ENCODE measurements at places on chromosomes 2 and 18.
A peak's percentile ranks its signal among the peaks of the same experiment; 100 is the strongest.

GRCh38 chr18:24086082-24086481 is 52.8 kb upstream of the CABYR start:
- DNase-seq, result no peak

- no peak for DNase-seq
Observed at GRCh38 chr2:214361116-214361515, 49.7 kb upstream of the VWC2L start.

GRCh38 chr2:197516393-197516761 is 511 bp downstream of the MOB4 start:
- DNase-seq, result no peak

- no peak for DNase-seq
Observed at GRCh38 chr18:65938592-65939372, 188.0 kb downstream of the CDH7 start.

- DNase-seq, result no peak
Observed at GRCh38 chr18:9325716-9326115, 8.9 kb upstream of the TWSG1 start.

- DNase-seq, result no peak
Observed at GRCh38 chr2:670637-671036, 6.6 kb downstream of the TMEM18 start.

GRCh38 chr2:119352357-119352756 is 14.3 kb downstream of the C2orf76 start:
- DNase-seq, result no peak

DNA sequence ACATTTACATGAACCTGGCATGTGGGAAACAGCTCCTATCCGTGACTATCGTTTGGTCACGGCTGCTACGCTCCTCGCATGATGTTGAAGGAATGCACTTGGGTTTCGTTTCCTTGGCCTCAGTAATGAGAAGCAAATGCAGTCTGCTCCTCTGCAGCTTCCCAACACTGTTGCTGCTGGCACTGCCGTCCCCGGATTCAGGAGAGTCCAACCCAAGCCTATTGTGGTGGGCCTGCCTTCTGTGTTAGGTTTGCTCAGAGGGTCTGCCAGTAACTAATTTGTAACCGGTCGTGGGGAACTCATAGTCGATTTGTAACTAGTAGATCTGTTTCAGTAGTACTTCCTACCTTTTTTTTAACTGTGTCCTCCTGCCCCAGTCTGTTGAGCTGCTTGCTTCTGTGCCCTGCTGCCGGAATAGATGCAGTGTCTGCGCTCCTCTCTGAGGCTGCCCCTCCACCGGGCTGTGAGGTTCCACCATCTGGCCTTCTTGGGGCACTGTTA is 58.4 kb downstream of the WDSUB1 start:
- no peak for DNase-seq

GRCh38 chr2:1306014-1306686 is 107.1 kb upstream of the TPO start:
- no peak for DNase-seq

DNA sequence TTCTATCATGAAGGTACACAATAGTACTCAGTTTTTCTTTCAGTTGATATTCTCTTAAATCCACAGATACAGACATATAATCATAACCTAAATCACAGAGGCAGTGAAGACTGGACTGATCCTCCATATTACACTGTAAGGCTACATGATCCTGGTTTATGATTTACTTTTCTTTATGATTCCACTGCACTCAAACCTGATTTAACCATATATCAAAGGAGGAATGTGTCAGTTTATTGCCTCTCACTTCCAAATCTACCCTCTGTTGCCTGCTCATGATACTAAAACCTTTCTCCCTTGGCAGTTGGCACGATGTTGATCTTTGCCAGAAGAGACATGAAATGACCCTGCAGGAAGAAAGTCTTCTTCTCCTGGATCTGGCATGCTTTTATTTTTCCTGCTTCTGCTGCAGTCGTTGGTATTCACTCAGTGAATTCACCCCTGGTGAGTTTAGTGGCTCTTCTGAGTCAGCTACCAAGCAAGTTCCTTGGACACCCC is 426.4 kb downstream of the MBD2 start:
- DNase-seq, result no peak

DNA sequence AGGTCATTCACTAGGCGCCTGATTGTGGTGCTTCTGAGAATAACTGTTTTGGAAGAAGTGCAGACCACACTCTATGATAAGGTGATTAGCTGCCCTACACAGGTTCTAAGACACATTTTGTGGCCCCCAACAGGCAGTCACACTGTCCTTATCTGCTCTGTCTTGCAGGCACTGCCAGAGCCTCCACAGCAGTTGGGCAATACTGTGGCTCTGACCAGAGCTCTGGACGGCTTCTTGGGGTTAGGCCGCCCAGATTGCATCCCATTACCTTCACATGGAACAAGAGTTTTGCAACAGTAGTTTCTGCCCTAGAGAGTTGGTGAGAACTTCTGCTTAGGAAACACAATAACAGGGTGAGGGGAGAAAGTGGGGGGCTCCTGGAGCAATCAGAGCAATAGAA is 22.7 kb downstream of the RUFY4 start:
- no peak for DNase-seq

- no peak for DNase-seq
Observed at GRCh38 chr2:7972670-7973069, 709.2 kb upstream of the ID2 start.

DNA sequence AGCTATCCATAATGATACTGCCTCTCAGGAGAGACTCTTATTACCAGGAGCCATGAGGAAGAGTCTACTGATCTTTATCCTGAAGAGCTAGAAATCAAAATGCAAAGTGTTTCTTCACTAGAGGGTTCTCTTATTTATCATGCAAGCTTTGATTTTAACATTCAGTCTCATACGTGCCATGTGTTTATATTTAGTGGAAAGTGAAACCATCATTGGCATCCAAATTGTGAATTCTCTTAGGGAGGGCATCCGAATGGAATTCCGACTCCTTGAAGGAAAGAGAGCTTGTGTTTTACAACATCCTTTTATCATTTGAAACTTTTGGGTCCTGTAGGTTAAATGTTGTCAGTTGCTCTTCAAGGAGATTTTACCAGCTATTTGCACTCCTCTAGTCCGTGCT is 170.4 kb upstream of the SESTD1 start:
- no peak for DNase-seq

GRCh38 chr18:22932885-22933205 is 283 bp upstream of the RBBP8 start:
- no peak for DNase-seq

DNA sequence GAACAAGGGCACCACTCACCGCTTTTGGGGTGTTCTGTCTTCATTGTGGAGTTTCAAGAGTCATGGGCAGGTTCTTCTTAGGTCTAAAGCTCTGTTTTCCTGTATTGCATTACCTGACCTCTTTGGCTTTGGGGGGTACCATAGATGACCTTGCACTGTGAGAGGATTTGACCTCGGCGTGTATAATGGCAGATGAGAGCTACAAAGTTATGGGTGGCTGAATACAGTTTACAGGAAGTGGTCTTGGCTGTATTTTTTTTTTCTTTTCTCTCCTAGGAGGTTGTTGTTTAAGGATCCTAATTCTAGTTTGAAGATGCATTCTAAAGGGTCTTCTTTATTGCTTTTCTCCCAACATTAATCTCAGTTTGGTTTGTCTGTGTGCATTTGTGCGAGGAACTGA is 11.5 kb downstream of the GAL3ST2 start:
- no peak for DNase-seq

GRCh38 chr2:101690547-101691152 is 6.9 kb upstream of the MAP4K4 start:
- DNase-seq, result no peak

- no peak for DNase-seq
Observed at GRCh38 chr2:181366675-181367175, 90.5 kb upstream of the ITGA4 start.

DNA sequence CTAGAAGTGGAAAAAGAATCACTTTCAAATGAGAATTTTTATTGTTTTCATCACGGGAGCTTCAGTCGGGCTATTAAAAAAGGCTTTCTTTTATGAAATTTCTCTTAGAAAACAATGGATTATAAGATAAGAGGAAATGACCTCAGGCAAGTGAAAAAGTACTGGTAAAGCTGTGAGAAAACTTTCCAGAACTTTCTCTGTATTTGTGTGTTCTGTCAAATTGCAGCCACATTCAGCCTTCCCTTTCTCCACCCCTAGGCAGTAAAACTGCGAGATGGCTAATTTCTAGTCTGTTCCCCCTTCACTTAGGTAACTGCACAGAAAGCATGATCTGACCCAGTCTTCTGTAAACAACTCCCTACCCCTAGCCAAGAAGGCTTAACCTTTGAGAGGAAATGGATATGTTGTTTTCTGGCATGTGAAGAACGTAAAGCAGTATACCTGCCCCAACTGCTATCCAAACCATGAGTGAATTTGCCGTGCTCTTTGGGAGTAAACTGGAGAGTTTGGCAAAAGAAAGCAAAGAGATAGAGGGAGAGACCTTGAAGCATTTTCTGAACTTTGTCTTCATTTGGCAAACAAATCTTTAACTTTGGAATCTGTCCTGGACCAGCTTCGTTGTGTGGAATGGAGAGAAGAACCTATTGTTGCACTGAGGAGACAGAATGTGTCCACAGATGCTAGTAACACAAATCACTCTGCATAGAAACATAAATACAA is 105.4 kb downstream of the ETAA1 start:
- DNase-seq, result no peak

- no peak for DNase-seq
Observed at GRCh38 chr2:165876712-165877111, 76.9 kb downstream of the TTC21B start.

DNA sequence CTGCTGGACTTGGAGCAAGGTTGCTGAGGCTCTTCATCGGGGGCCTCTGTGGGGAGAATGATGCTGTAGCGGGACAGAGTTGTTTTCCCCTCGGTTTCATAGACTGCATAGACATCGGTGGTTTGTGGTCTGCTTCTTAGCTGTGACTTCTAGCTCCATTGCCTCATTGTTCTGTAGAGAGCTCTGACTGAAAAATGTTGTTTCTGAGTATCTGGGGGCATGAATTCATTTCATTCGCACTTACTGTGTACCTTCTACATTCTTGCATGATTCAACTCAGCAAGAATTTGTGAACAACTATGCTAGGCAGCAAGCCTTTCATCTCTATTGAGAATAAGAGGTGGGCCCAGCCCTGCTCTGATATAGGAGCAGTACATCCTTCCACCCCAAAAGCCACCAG is 406.8 kb downstream of the NBAS start:
- no peak for DNase-seq

DNA sequence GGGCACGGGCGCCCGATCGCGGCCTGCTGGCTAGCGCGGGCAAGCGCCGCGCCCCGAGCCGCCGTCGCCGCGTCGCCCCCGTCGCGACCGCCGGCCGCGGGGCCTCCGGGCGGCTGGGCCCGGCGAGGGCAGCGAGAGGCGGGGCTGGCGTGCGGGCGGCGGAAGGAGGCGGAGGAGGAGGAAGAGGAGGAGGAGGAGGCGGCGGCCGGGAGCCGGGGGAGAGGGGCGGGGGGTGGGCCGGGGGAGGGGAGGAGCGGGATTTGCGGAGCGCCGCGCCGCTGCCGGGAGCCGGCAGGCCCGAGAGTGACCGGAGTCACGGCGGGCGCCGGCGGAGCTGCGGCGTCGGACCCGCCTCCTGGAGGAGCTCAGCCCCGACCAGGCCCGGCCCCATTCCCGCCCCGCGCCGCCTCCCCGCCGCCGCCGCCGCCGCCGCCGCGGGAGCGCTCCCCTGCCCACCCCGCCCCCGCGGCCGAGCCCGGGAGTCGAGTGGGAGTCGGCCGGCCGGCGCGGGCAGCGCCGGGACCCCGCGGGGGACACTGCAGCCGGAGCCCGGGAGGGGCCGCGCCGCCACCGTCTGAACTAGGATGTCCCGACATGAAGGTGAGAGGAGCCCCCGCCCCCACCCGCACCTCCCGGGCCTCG is at the start of gene KCMF1:
TSS of gene KCMF1 (plus strand) at position 294 of the 642 bp plus-strand sequence. CDS start at position 585, 291 bp downstream.
- DNase-seq, result peak; percentile 55

- DNase-seq, result no peak
Observed at GRCh38 chr2:53347269-53347668, 420.3 kb upstream of the CHAC2 start.

GRCh38 chr2:113777371-113777770 is 20.9 kb upstream of the SLC35F5 start:
- no peak for DNase-seq

GRCh38 chr2:190205657-190206056 is 114.0 kb downstream of the HIBCH start:
- no peak for DNase-seq

- DNase-seq, result no peak
Observed at GRCh38 chr2:43326101-43326825, 99.9 kb upstream of the ZFP36L2 start.

DNA sequence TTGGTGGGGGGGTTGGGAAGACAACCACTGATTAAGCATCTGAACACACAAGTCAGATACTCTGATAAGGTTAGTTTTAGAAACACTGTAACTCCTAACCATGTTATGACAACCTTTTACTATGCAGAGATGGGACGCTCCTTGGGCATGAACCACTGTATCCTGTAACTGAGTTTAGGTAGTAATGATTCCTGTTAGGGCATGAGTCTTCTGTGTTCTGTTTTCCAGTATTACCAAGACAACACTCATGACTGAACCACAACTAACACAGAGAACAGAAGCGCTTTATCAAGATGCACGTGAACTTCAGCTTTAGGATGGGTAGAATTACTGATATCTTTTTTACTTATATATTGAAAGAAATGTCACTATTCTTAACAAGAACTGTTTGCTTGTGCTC is 14.1 kb upstream of the CREB1 start:
- no peak for DNase-seq

DNA sequence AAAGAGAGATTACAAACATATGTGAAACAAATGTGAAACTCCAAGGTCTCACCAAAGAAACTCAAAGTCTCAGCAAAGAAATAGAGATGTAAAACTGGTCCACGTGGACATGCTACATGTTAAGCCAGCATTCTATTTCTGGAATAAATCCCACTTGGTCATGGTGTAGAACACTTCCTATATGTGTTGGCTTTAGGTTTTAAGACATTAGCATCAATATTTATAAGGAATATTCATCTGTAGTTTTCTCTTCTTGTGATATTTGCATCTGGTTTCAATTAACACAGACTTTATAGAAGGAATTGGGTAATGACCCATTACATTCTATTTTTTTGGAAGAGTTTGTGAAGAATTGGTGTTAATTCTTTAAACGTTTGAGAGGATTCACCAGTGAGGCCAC is 133.1 kb downstream of the COPS8 start:
- DNase-seq, result no peak

DNA sequence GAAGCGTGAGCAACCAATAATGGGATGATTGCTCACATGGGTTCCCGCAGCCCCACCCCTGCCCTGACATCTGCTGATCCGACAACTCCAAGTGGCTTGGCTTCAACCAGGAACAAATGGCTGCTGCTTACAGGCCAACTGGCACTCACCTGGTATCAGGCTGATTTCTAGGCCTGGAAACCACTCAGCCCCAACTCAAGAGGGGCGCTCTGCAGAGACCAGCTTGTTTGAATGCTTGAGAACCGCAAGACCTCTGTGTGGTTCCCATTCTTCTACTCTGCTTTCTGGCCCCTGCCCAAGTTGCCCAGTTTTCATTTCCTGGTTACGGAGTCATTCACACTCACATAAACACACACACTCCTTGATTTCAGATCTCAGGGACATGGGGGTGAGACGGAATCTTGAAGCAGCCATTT is 52.0 kb downstream of the TNP1 start:
- no peak for DNase-seq

Measured in stimulated activated CD8-positive, alpha-beta memory T cell treated with anti-CD3 and anti-CD28 coated beads, Interleukin-15, amount 100 ng/mL, for 4 hours (primary cell).